Left colon (tissue), 2 donors: ENCODE measurements at places on chromosomes 2 and 18. TPM values are rescaled to one million over a fixed set of nuclear protein-coding genes. Genes with fewer than 3 reads are reported as not detected.

The KDSR gene
- 42.8 TPM for total RNA-seq

The EIF2AK3 gene
- 39.1 TPM for total RNA-seq

The IL37 gene
- total RNA-seq = 0.64 TPM

The EFR3B gene
- 0.98 TPM for total RNA-seq

The EPAS1 gene
- total RNA-seq = 155 TPM

The HIBCH gene
- 66.1 TPM for total RNA-seq

The ASPRV1 gene
- 1.2 TPM for total RNA-seq

The ITPRIPL1 gene
- total RNA-seq = 0.92 TPM

DNA sequence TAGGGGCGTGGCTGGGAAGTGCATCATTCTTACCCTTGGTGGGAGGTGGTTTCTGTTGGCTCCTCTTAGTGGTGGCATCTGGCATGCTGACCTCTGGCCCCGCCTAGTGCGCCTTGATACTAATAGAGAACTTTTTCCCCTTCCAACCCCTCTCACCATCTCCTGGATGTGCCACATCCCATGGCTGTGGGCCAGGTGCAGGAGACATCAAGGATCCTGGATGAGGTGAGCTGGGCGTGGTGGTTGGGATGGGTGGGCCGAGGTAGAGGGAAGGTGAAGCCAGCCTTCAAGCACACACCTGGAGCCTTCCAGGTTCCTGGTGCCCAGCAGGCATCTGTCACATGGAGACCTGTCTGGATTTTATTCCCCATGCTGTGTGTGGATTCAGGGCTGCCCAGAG, 149.2 kb downstream of the DYSF start:
- peak; percentile 9 for DNase-seq

DNA sequence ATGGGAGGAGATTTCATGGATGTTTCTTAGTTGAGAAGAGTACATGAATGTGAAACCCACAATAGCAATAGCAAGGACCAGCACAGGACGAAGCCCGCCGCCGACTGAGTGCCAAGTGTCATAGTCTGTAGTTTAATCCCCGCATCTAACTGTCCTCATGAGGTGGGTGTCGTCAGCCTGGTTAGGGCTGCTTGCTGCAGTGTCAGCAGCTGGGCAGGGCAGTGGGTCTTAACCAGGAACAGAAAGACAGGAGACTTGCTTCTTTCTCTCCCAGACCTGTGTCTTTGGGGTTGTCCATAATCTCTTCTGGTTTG, 146.6 kb downstream of the VAPA start:
- DNase-seq = no peak

DNA sequence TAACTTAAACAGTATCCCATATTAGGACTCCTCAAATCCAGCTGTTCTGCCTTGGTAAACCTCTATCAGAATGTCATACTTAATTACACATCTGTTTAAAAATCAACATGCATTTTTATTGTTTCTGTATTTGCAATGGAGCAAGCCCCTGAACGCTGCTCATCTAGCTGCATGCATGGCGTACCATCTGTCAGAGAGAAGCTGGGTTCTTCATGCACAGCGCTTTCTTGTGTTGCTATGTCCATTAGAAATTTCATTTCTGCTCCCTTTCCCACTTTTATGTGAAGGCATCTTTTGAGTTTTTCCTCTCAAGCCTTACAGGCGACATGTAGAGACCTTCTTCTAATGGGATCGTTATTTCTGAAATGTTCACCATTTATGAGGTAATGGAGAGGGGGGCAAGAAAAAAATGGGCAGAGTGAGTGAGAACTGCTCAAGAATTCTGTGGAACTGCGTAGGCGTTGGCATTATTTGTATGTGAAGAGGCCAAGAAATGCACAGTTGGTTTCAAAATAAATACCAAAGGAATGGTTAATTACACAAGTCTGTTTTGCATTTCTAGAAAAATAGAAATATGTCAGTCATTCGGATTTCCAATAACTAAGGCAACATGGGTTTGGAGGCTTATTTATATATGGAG, 31.6 kb downstream of the INSIG2 start:
- no peak for DNase-seq

- no peak for DNase-seq
Observed at GRCh38 chr2:88452980-88453582, 588 bp upstream of the FOXI3 start.

GRCh38 chr2:9308186-9308955, 101.8 kb downstream of the ASAP2 start:
- DNase-seq = no peak

GRCh38 chr2:72949045-72949444, 31.7 kb downstream of the EMX1 start:
- DNase-seq = no peak

- DNase-seq = no peak
Observed at GRCh38 chr2:191611614-191612013, 66.3 kb upstream of the NABP1 start.

DNA sequence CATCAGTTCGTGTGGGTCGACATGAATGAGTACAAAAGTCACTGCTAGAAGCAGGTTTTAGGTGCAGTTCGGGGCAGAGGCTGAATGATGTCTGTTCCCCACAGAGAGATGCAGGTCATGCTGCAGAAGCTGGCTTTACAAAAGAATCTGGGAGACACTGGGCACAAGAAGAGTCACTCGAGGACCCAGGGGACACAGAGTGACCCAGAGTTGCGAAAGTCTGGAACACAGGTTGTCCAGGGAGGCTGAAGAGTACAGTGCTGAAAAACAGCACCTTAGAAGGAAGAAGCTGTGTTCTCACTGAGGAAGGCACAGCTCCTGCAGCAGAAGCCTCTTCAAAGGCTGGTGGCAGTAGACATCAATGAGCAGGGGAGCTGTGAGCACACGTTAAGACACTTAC, 14.8 kb downstream of the CACNB4 start:
- DNase-seq = no peak

GRCh38 chr2:233195027-233195426, 56.4 kb upstream of the ATG16L1 start:
- DNase-seq = no peak

DNA sequence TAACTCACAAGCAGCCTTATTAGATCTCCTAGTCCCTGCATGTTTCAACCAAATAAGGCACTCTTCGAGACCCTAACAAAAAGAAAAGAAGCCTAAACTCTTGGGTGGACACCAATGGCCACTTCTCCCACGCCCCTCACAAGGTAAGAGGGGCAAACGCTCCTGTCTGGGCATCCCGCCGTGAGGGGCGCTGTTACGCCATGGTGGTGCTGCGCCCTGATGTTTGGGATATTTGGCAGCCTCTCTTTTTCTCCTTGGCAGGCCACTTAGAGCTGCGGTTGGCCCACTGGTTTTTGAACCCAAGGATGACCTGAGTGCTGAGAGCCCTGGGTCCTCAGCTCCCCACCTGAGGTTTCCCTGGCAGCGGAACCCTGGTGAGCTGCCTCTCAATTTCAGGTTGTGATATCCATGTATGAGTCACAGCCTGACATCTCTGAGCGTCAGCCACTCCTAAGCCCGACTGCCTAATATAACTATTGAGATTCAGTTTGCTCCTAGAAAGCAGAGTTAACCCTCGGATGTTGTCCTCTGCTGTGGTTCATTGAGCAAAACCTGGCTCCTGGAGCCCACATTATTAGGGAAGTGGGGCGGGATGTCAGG, 103.3 kb downstream of the COL6A3 start:
- no peak for DNase-seq

GRCh38 chr18:58787536-58788149, 77.0 kb upstream of the ZNF532 start:
- no peak for DNase-seq

GRCh38 chr2:239913636-239914417, 111.3 kb downstream of the NDUFA10 start:
- no peak for DNase-seq

DNA sequence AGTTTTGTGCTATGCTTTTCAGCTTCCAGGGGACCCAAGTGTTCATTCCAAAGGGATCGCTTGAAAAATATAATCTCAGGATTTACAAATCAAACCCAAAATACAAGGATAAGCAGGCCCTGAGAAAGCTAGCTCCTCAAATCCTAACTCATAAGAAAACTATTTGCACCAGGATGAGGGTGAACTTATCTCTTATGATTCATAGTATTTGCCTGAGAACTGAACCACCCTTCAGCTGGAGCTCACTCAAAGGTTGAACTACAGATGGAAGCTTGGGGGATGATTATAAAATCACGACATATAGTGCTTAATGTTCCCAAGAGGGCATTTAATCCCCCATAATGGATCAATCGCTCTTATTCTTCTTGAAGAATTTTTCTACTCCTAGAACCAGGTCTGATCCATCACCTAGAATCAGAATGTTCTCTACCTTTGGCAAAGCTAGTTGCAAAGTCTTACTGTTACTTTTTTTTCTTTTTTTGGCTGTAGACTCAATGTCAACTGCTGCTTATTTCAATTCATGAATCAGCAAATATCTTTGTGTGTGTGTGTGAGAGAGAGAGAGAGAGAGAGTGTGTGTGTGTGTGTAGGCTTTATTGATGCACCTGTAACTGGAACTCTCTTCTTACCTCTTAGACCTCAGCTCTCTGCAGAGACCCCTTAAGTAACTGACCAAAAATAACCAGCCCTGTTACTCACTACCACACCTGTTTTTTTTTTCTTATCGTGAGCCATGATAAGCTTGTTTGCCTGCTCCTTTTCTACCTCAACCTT, 44.8 kb downstream of the ARL4C start:
- no peak for DNase-seq

GRCh38 chr2:150389447-150389846, 98.0 kb downstream of the RND3 start:
- no peak for DNase-seq

- peak; percentile 28 for DNase-seq
Observed at GRCh38 chr2:239265681-239266433, 135.0 kb downstream of the HDAC4 start.

- DNase-seq = peak; percentile 38
Observed at GRCh38 chr18:31610286-31611205, 18.9 kb downstream of the TTR start.

- no peak for DNase-seq
Observed at GRCh38 chr2:196987298-196987648, 60.8 kb upstream of the PGAP1 start.

GRCh38 chr2:21181957-21182356, 58.2 kb downstream of the TDRD15 start:
- no peak for DNase-seq

DNA sequence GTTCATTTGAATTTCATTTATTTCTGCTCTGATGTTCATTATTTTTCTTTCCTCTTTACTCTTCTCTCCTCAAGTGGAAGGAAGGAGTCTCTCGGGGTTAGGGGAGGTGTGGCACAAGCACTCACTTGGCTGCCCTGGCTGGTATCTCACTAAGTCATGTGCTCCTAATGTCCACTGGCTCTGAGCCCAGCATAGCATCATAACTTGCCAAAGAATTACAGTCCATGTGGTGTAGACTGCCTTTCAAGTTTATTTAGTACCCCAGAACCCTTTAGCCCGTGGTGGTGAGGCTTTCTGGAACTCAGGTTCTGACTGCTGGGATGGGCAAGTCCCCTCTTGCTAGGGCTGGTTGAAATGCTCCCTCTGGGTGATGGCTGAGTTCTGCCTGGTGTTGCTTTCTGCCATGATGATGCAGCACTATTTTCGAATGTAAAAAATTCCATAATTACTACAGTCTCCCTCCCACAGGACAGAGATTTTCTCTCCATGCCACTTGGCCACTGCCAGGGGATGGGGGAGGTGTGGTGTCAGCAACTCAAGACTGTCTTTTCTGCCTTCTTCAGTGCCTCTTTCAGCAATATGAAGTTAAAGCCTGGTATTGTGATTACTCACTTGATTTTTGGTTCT, 22.2 kb downstream of the SPAG16 start:
- peak; percentile 39 for DNase-seq

- no peak for DNase-seq
Observed at GRCh38 chr2:42858140-42859005, 66.0 kb upstream of the HAAO start.

DNA sequence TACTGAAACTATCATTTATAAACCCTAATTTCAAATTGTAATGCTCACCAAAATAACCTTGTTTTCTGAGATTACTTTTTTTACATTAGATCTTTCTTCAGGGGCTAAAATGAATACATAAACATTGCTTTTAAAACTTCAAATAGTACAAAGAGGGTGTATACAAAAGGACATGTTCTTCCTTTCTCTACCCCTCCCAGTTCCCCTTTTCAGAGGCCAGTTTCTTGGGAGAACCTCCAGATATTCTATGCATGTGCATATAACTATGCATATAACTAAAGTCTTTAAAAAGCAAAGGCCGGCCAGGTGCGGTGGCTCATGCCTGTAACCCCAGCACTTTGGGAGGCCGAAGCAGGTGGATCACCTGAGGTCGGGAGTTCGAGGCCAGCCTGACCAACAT, 10.6 kb upstream of the FAM117B start:
- DNase-seq = no peak

- DNase-seq = no peak
Observed at GRCh38 chr18:55275039-55275901, 312.7 kb downstream of the TCF4 start.

GRCh38 chr2:85846411-85846810, 42.4 kb downstream of the ST3GAL5 start:
- no peak for DNase-seq

DNA sequence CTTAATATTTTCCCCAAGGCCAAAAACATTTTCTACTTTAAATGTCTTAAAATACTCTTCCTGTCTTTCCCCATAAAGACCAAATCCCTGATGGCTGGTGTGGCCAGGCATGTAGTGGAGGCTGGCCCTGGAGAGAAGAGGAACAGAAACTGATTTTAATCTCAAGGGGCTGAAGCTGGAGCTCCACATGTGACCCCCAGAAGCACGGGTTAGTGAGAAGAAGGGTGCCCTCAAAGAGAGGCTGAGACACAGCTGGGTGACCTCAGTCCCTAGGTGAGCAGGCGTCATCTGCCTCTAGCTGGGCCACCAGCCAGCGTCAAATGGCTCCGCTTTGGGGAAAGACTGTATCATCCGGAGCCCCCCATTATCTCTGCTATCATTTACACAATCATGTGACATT, 19.3 kb upstream of the TMEM18 start:
- DNase-seq = no peak

- DNase-seq = no peak
Observed at GRCh38 chr2:175817221-175817620, 184.8 kb downstream of the LNPK start.

DNA sequence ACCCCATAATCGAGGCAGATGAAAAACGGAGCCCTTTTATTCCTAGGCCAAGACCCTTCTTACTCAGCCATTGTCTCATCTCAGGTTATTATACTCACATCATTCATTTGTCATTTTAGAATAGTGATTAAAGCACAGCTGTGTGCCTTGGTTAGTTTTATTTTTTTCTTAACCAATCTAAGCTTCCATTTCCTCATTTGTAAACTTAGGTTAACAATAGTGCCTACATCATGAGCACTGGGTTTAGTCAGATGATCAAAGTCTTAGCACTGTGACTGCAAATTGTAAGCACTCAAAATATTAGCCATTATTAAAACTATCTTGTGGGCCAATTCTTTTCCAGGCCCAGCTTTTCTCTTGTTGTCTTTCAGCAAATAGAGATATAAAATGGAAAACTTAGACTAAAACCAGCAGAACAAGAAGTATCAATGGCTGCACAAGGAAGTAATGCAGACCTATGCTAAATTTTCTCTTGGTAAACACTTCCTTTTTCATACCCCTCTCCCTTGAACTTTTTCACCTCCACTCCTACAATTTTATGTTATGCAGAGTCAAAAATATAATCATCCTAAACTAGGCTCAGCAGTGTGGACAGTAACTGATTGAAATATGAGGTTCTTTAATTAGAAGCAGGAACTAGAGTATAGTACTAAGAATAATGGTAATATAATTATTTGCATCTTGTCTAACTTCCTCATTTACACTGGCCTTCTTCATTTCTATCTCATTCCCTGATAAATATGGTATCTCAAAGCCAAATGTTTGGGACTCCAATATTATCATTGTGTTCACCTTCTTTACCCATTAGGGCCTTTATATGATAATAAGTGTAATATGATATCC, 21.5 kb upstream of the GALNT3 start:
- DNase-seq = no peak
